ENCODE measurements at places on chromosomes 2 and 18.

GRCh38 chr18:54696616-54697293, 105.7 kb downstream of the DYNAP start:
- DNase-seq: no peak

DNA sequence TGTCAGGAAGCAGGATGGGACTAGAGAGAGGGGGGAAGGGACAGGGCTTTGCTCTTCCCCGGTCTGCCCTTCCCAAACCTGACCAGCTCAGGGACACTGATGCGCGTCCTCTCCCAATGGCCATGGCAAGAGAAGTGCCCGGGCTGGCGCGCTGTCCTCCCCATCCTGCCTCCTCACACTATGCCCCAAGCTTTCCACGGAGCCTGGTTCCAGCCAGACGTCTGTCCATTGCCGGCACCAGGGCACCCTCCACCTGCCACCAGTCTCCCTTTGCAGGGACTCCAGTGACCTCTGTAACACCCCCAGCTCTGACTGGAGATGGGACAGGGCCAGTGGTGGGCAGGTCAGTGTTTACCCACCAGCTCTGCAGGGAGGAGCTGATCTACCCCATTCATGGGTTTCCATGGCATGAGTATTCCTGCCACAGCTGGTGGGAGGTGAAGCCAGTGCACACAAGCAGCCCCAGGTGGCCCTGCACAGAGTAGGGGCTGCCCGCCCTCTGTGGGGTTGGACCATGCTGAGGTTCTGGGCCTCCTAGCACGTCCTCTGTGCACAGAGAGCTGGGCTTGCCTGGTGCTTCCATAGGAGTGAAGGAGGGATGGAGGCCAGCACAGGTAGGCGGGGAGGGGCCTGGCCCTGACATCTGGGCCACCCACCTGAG, 109.5 kb downstream of the PXDN start:
- DNase-seq: peak; percentile 67

- DNase-seq: no peak
Measured at GRCh38 chr2:225468131-225468530, 68.6 kb downstream of the NYAP2 start.

GRCh38 chr2:86011449-86011941, 94.2 kb downstream of the POLR1A start:
- no peak for DNase-seq

DNA sequence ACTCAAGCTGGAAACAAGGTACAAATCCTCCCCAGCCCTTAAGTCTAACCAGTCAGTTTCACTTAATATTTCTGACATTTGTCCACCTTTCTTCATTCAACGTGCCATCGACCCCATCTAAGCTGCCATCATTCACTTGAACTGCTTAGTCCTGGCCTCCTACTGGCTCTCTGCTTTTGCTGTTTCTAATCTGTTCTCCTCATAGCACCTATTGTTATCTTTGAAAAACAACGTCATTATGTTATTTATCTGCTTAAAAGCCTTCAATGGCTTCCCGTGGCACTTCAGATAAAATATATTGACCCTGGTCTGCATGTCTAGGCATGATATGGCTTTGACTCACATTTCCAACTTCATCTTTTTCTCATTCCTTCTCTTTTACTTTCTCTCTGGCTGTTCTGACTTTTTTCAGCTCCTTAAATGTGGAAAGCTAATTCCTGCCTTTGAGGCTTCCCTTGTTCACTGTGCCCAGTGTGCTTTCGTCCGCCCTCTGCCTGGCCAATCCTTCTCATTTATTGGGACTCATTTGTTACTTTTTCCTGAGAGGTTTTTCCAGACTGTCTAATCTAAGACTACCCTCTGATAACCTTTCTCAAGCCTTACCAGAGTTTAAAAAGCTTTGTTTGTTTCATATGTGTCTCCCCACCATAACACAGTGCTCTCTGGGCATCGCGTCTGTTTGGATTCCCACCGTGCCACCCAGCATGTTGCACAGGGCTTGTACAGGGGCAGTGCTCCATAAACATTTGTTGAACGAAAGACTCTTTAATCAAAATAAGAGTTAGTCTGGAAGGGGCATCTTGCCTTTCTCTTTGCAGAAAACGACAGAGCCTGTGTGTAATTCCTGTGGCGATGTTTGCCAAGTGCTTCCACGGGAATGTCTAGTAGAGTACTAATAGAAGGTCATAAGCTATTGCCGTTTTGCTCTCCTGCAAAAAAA, 183.9 kb downstream of the FMNL2 start:
- DNase-seq: no peak

- no peak for DNase-seq
Measured at GRCh38 chr2:14304326-14304725, 328.2 kb upstream of the LRATD1 start.

DNA sequence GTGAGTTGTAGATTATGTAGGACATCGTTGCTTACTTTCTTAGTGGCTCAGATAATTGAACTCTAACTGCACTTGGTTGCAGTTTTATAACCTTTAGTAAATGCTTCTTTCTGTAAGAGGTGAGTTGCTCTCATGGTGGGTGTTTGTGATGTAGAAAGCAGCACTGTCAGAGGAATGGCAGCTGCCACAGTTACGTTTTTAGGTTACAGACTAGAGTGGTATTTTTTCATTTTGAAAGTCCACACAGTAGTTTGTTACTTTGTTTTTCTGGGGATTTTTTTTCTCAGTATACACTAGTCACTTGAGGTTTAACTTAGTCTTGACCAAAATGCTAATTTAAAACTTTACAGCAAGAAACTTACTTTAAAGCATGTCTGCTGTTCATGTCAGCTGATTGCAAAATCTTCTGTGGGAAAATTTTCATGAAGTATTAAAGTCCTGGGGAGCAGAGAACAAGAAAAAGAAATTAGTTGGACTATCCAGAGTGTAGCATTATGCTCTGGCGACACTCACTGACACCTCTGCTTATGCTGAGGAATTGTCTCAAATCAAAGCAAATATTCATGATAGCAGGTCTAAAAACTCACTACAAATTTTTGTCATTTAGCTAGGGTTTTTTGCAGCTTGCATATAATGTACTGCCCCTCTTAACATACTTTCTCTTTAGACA, 14.8 kb downstream of the AFTPH start:
- DNase-seq: no peak

DNA sequence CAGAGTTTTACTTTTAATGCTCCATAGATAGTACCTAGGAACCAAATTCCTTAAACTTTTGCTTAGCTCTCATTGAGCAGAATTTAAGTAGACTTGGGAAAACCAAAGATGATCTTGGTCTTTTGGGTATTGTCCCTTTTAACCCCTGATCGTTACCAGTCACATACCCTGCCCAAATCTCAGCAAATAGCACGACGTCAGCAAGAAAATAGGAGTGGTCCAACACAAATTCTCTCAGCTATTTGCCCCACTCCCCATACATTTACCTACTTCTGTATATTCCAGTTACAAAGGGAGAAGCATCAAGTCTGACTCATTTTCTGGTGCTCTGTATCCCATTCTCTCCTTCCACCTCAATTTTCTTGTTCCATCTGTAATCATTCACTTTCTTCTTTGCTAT, 387.3 kb downstream of the CCDC85A start:
- DNase-seq: no peak

- no peak for DNase-seq
Measured at GRCh38 chr2:59690849-59691248, 862.6 kb downstream of the BCL11A start.

GRCh38 chr2:23585273-23586170, 200.5 kb downstream of the KLHL29 start:
- DNase-seq: no peak

DNA sequence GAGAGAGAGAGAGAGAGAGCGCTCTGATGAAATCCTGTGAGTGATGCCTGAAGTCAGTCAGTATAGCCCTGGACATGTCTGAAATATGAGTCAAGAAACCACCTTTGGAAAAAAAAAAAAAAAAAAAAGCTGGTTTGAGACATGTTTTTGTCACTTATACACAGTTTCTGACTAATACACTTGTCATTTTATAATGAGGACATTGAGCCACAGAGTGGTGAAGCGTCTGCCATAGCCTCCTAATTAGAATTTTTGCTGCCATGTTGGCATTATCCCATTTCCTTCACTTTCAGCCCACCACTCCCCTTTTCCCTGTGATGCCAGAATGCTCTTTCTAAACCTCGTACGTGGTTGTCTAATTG, 15.7 kb upstream of the MYO3B start:
- no peak for DNase-seq

DNA sequence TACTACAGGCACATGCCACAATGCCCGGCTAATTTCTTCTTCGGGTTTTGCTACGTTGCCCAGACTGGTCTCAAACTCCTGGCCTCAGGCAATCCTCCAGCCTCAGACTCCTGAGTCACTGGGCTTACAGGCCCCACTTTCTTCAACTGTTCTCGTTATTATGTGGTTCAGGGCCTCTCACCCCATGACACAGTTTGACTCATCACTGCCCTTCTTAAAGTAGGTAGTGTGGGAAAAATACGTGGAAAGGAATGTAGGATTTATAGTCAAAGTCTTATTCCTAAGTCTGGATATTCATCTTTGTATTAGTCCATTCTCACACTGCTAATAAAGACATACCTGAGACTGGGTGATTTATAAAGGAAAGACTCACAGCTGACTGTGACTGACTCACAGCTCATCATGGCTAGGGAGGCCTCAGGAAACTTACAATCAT, 19.4 kb downstream of the CENPA start:
- no peak for DNase-seq

DNA sequence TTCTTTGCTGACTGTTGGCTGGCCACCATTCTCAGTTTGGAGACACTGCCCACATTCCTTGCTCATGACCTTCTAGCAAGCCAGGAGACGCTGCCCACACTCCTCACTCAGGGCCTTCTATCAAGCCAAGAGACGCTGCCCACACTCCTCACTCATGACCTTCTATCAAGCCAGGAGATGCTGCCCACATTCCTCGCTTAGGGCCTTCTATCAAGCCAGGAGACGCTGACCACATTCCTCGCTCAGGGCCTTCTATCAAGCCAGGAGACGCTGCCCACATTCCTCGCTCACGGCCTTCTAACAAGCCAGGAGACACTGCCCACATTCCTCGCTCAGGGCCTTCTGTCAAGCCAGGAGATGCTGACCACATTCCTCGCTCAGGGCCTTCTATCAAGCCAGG, 131.3 kb upstream of the CBLN2 start:
- DNase-seq: no peak

DNA sequence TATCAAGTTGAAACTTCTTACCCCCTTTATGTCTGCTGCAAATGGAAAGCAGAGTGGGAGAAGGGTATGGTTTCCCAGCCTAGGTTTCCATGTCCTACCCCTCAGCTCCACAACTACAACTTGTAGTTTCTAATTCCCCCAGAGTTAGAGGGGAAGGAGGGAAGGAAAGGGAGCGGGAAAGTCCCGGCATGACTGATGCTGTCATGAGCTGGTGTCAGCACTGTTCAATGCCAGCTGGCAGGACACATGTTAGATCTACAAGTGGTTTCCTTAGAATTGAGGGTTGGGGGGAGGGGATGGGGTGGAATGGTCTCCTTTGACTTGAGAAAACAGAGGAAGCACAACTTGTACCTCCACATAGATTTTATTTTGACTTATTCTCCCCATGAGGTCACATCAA, 194.0 kb downstream of the MBD2 start:
- no peak for DNase-seq

GRCh38 chr18:46084431-46084830, 12.4 kb upstream of the PSTPIP2 start:
- DNase-seq: no peak

GRCh38 chr2:224027070-224027469, 12.0 kb downstream of the SERPINE2 start:
- DNase-seq: no peak

- no peak for DNase-seq
Measured at GRCh38 chr2:221322741-221323140, 249.4 kb downstream of the EPHA4 start.

DNA sequence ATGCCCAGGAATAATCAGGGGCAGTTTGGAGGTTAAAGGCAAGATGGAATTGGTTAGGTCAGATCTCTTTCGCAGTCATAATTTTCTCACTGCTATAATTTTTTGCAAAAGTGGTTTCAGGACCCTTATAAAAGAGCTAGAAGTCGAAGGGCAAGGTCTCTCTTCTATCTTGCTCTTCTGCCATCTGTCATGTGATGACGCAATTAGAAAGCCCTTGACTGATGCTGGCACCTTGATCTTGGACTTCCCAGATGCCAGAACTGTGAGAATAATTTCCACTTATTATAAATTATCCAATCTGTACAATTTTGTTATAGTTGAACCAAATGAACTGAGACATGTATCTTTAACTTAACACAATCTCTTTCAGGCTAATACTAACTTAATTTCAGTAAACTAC, 6.3 kb upstream of the RALBP1 start:
- DNase-seq: no peak

DNA sequence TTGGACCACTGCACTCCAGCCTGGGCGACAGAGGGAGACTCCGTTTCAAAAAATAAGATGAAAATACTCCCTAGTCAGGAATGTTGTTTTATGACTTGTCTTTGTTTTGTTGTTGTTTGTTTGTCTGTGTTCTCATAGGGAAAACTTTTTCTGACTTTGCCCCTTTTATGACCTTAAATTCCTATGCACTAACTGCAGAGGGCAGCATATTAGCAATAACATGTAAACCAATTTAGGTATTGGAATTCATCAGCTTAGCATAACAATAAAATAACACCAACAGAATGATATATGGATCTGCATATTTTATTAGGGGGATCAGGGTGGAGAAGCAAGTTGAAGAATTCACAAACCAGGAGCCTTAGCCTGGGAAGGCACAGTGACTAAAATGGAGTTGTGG, 631.5 kb downstream of the SUCLG1 start:
- no peak for DNase-seq

DNA sequence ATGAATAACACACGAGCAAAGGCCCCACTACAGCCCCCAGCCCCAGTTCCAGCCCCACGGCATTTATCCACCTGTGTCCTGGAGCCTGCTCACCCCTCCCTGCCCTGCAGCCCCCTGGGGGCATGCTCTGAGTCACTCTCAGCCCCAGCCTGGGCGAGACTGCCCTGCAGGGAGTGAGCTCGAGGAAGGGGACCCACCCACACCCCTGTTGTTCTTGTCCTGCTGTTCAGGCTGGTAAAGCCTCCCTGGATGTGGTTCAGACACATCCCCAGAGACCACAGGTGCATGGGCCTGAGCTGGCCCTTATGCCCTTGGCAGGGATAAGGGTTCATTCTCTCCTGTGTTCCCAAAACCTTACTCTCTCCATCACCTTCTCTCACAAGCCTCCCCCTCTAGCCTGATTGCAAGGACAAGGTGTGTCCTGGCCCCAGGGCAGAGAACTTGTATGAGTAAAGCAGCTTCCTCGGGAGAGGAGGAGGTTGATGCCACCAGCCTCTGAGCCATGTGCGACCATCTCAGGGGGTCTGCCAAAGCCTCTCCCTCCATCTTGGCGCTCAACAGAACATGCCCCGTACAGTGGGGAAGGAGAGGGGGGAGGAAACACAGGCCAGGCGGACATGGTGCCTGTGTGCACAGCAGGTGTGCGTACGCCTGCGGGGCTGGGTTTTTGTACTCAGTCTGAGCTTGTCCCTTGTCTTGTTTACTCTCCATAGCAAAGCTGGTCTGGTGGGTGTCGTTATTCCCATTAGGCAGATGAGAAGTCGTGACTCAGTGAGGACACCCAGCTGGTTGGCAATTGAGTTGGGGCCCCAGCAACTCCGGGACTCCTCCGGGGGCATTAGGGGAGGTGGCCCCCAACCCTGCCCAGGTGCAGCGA, 64.4 kb downstream of the CIB4 start:
- no peak for DNase-seq

GRCh38 chr2:18940184-18940583, 350.8 kb upstream of the NT5C1B start:
- no peak for DNase-seq

- no peak for DNase-seq
Measured at GRCh38 chr2:60104514-60105505, 448.6 kb downstream of the BCL11A start.

GRCh38 chr2:100877555-100877954, 57.6 kb downstream of the NPAS2 start:
- DNase-seq: no peak

All from coronary artery (tissue), 2 donors.